ENCODE measurements at places on chromosomes 4 and X.

- DNase-seq: no peak
These were observed 115.7 kb upstream of the MXRA5 start for GRCh38 chrX:3462166-3462508.

DNA sequence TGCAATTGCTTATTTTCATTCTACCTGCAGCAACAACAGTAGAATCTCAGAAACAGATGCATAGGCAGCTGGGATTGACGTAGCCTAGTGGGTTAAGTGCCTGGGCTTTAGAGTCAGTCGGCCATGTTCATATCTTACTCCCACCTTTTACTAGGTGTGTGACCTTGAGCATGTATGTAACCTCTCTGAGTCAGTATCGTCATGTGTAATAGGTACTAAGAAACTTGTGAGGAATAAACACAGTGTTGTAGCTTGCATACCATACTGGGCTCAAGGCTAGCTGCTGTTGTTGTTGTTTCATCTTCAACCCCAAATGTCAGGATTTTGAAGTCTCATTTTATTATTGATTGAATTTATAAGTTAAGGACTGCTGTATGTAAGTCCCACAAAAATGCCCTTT lies 14.2 kb downstream of the RAB9A start:
- no peak for DNase-seq

- DNase-seq: peak; percentile 44
These were observed 45.2 kb upstream of the ENPP6 start for GRCh38 chr4:184262901-184263300.

- DNase-seq: no peak
These were observed 5.7 kb upstream of the MPC1L start for GRCh38 chrX:40617566-40617965.

DNA sequence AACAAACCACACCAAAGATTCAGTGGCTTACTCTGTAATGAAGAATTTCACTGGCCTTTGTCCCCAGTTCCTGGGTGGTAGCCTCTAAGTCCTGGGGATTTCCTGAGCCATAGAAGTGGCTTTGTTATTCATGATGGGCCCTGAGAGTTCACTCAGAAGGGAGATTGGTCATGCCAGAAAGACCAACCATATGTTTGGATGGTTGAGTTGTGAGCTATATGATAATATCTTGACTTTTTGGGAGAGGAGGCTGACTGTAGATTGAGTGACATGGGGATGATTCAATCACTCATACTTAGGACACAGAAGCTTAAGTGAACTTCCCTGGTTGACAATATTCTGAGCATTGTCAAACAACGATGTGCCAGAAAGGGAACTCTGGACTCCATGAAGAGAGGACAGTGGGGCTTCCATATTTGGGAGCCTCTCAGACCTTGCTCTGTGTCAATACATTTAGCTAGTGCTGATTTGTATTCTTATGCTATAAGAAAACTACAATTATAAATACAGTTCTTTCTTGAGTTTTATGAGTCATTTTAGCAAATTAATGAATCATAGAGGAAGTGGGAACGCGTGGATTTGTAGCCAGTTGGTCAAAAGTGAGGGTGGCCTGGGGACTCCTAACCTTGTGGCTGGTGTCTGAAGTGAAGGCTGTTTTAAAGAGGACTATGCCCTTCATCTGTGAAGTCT lies 392.0 kb downstream of the GBA3 start:
- no peak for DNase-seq

DNA sequence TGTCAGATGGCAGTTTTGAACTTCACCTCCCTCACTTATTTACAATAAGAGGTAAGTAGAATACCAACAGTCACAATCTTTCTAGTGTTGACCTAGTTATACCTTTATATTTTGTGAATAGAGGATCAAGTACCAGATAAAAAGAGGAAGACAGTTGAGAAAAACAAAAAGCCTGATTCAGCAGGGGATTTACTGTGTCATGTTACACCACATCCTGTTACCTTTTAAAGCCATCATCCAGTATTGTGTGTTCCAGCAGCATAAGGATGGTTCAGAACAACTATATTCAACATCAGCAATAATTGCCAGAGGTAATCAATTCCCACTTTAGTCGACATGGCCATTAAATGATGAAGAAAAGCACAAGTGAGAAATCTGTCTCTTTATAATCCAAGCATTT lies 21.3 kb upstream of the CXCL6 start:
- no peak for DNase-seq

DNA sequence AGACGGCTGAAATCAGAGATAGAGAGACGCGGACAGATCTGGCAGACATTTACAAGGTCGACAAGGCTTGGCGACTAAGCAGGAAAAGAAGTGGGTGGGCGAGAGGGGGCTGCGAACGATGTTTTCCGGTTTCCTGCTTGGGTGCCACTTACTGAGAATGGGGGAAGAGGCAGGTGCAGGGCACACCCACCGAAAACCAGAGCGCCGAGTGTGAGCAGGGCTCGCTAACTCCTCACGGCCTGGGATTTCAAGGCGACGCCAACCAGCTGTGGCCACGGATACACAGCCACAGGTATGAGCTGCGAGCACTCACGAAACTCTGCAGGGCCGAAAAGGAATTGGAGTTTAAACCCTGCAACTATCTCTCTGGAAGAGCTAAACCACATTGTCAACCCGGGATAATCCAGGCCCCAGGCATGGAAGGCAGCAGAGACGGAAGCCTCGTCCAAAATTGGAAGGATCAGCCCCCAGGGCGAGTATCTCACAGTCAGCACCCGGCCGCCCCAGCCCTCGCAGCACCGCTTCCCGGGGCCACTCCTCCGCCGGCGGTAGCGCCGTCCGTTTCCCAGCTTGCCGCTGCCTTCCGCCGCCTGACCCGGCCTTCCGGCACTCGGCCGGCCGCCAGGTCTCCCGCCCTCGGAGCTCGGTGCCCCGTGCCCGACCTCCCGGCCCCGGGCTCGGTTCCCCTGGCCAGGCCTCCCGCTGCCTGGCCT lies 778 bp downstream of the CASP3 start:
- DNase-seq: peak; percentile 63

GRCh38 chr4:6959261-6959660 lies 49.6 kb downstream of the TBC1D14 start:
- no peak for DNase-seq

DNA sequence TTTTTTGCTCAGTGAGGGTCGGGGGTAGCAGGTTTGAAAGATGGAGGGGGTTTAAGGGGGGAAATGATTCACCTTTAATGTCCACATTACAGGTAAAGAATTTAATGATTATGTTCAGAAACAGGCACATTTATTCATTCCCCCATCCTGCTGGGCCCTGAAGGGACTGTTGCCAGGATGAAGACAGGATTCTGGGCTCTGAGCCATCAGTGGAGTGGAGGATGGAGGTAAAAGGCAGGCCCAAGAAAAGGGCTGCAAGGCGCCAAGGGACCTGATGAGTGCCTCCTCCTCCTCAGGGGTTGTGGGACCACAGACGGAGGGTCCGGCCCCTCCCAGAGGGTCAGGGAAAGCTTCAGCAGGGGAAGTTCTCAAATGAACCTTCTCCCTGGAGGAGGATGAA lies 40.4 kb upstream of the PROM1 start:
- no peak for DNase-seq
